ENCODE measurements at places on chromosomes 4 and X. TPM values are rescaled to one million over a fixed set of nuclear protein-coding genes. Genes with fewer than 3 reads are reported as not detected.

DNA sequence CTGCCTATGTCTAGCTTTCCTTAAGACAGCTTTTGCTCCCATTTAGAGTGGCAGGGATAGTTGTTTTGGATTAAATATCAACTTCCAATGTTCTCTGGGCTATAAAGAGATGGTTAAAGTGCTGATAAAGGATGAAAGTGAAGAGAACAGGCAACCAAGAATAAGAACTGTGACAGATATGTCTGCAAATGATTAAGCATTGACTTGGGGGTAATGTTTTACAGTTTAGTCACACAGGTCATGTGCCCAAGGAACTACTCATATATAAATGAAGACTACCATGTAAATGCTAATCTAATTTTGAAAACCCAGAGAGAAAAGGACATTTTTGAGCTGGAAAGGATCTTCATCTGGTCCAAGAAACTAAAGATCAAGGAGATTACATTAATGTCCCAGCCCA lies 42.1 kb downstream of the RBMX2 start:
- no peaks in the 10 kb centered on the region for H3K4me1 ChIP-seq
- H3K4me3 ChIP-seq, result no peak overlapping the region
- DNase-seq, result no peak
- no peaks in the 10 kb centered on the region for H3K36me3 ChIP-seq
- H3K27ac ChIP-seq, result no peak overlapping the region
- no peaks in the 10 kb centered on the region for H3K27me3 ChIP-seq

DNA sequence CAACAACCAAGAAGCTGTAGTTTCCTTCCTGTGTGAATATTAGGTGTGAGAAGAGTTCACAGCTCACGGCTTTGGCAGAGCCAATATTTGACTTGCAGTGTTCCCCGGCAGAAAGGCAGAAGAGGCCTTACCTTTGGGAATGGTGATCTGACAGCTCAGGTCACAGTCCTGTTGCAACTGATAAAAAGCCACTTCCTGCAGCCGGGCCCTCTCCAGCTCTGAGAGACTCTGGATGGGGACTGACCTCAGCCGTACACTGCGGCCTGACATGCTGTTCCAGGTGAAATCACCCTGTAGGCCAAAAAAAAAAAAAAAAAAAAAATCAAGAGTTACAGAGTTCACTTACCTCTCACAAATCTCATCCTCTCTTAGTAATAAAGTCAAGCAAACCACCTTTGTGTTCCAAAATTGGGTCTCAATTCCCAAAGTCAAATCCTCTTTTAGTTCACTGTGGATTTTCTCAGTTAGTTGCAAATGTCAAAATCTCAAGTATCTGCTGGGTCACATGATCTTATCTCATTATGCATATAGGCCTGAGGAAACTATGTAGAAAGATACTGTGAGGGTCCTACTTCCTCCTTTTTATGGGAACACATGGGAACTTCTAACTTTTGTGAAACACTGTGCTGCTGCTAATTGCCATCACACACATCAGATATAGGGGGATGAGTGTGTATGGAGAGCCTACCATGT lies 38.6 kb upstream of the AMELX start:
- DNase-seq, result no peak
- no peaks in the 10 kb centered on the region for H3K27me3 ChIP-seq
- no peak overlapping the region for H3K27ac ChIP-seq
- no peaks in the 10 kb centered on the region for H3K4me1 ChIP-seq

DNA sequence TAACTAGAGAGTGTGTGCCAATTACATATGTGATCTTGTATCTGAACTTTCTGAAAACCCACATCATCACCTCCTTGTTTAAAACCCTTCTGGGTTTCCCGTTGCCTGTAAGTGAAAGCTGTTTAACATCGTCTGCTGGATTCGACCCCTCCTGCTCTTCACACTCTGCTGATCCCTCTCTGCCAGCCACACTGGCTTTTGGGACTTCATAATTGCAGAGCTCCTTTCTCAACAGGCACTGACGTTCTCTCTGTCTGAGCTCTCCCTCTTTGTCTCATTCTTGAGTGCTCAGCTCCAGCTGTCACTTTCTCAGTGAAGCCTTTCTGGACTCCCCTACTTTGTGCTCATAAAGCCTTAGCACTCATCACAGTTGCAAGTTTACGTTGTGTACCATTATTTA lies 153.9 kb downstream of the CEP135 start:
- no peaks in the 10 kb centered on the region for H3K27me3 ChIP-seq
- H3K4me3 ChIP-seq, result no peak overlapping the region
- H3K27ac ChIP-seq, result no peak overlapping the region
- DNase-seq, result no peak
- no peaks in the 10 kb centered on the region for H3K4me1 ChIP-seq

DNA sequence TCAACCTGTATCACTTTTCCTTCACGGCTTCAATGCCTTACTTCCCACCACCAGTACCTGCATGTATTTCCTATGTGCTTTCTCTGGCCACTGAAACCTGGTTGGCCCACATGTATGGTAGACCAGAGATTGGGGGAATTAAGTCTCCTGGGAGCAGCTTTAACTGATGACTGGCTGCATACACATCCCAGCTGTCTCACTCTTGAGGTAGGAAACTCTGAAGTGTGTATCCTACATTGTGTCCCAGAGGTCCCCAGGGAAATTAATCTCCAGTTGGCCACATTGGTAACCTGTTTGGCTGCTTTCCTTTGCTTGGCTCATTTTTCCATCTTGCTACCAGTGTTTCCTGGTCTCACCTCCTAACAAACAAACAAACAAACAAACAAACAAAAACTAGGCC lies 124.4 kb downstream of the ZNF827 start:
- no peaks in the 10 kb centered on the region for H3K4me1 ChIP-seq
- no peak overlapping the region for H3K27ac ChIP-seq
- no peaks in the 10 kb centered on the region for H3K27me3 ChIP-seq
- H3K36me3 ChIP-seq, result no peaks in the 10 kb centered on the region
- DNase-seq, result no peak

Gene RAB40A
- total RNA-seq, result 0.16 TPM
